A549 treated with RU486 at 1 μM for 4 hours (cell line): ENCODE measurements at places on chromosomes 5 and 9. TPM values are rescaled to one million over a fixed set of nuclear protein-coding genes. Genes with fewer than 3 reads are reported as not detected.

Gene FGF18
- 0.30 to 1.00 TPM (median 0.51 TPM) in 5 replicates for total RNA-seq

Gene C5orf46
- not detected in 5 replicates for total RNA-seq

Gene ENG
- 0.07 to 0.37 TPM (median 0.26 TPM) in 5 replicates for total RNA-seq

Gene NRG2
- total RNA-seq = 1.8 to 2.8 TPM (median 2.1 TPM) in 5 replicates

Gene PAM
- total RNA-seq = 21.3 to 28.9 TPM (median 26.6 TPM) in 5 replicates

Gene TICAM2
- total RNA-seq = 0.51 to 0.79 TPM (median 0.69 TPM) in 5 replicates

Gene JAKMIP2
- not detected in 5 replicates for total RNA-seq

Gene SPATA31E1
- not detected in 5 replicates for total RNA-seq

Gene SLC6A3
- total RNA-seq = 0.07 to 0.37 TPM (median 0.14 TPM) in 4 of 5 replicates, not detected in the other

Gene PNPLA7
- total RNA-seq = 0.54 to 0.85 TPM (median 0.83 TPM) in 5 replicates

Gene STC2
- 45.6 to 73.3 TPM (median 56.2 TPM) in 5 replicates for total RNA-seq

Gene CAMK2A
- total RNA-seq = 0.61 to 1.4 TPM (median 0.83 TPM) in 5 replicates

Gene OSMR
- 47.6 to 80.4 TPM (median 77.8 TPM) in 5 replicates for total RNA-seq

Gene PCDHB3
- 0.03 to 0.06 TPM in 2 of 5 replicates, not detected in the others for total RNA-seq

Gene MLANA
- not detected in 5 replicates for total RNA-seq

Gene CAVIN4
- total RNA-seq = 0.26 to 0.56 TPM (median 0.54 TPM) in 5 replicates

Gene MYOZ3
- 0.05 to 0.25 TPM in 2 of 5 replicates, not detected in the others for total RNA-seq

Gene LCN2
- 2.1 to 6.6 TPM (median 3.2 TPM) in 5 replicates for total RNA-seq

Gene IFNB1
- 0.23 TPM in 1 of 5 replicates, not detected in the others for total RNA-seq

Gene MEIKIN
- total RNA-seq = not detected in 5 replicates

Gene LCNL1
- total RNA-seq = not detected in 5 replicates

Gene NR5A1
- total RNA-seq = 0.03 to 0.05 TPM in 2 of 5 replicates, not detected in the others

Gene WNT8A
- not detected in 5 replicates for total RNA-seq

Gene ENTPD8
- total RNA-seq = 0.15 to 0.31 TPM (median 0.20 TPM) in 5 replicates

Gene IFNK
- total RNA-seq = not detected in 5 replicates

Gene AHRR
- total RNA-seq = 2.5 to 3.8 TPM (median 2.8 TPM) in 5 replicates

Gene ABCA1
- 4.2 to 6.8 TPM (median 6.4 TPM) in 5 replicates for total RNA-seq

Gene TTC1
- 65.7 to 74.1 TPM (median 67.7 TPM) in 5 replicates for total RNA-seq

Gene DOCK2
- 1.4 to 4.0 TPM (median 2.4 TPM) in 5 replicates for total RNA-seq

Gene RCL1
- total RNA-seq = 39.6 to 50.3 TPM (median 42.5 TPM) in 5 replicates

Gene GALNT10
- total RNA-seq = 61.0 to 88.0 TPM (median 82.1 TPM) in 5 replicates

Gene ADCY2
- total RNA-seq = not detected in 5 replicates

Gene GNA14
- 0.06 TPM in 1 of 5 replicates, not detected in the others for total RNA-seq

Gene MARCOL
- total RNA-seq = not detected in 5 replicates

Gene DMRTA1
- total RNA-seq = 0.82 to 1.1 TPM (median 0.84 TPM) in 5 replicates
